ENCODE measurements at places on chromosomes 4 and X.
A peak's percentile ranks its signal among the peaks of the same experiment; 100 is the strongest.

DNA sequence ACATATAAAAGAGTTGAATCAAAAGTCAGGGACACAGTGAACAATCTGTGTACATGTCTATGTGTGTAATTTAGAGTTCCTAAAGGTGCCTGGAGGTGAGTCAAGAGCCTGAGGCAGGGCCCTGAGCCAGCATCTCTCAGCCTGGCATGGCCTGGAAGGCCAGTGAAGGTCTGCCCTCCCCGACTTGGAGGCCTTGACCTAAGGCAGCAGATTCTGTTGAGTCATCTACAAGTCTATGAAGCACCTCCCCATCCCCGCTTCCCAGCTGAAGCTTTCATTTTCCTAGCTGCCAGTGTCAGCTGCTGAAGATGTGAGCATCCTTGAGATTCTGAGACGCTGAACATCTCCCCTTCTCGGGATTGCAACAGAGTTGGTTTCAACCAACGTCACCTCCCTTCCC lies 583.9 kb downstream of the BCOR start:
- no peak for DNase-seq

GRCh38 chr4:156999175-156999517 lies 27.5 kb upstream of the PDGFC start:
- DNase-seq = peak; percentile 74

GRCh38 chrX:109294097-109294814 lies 187.6 kb downstream of the GUCY2F start:
- no peak for DNase-seq

- no peak for DNase-seq
Measured at GRCh38 chr4:178612733-178613132, 1170.5 kb upstream of the AGA start.

DNA sequence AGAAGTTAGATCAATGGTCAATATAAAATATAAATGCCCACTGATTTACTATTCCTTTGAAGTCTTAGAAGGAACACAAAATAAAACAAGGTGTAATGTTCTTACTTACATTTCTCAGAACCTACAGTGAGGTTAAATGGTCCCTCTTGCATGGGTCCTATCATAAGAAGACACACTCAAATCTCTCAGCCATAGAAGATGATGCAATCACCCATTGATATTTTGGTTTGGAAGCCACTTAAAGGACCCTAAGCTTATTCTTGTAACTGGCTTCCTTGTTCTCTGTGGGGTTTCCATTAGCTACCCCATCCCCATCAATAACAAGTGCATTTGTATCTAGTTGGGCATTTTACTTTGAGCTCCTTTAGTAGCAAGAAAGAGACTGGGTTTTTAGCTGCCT lies 15.1 kb downstream of the REELD1 start:
- no peak for DNase-seq

- DNase-seq = peak; percentile 5
Measured at GRCh38 chr4:147362938-147363337, 118.0 kb upstream of the EDNRA start.

DNA sequence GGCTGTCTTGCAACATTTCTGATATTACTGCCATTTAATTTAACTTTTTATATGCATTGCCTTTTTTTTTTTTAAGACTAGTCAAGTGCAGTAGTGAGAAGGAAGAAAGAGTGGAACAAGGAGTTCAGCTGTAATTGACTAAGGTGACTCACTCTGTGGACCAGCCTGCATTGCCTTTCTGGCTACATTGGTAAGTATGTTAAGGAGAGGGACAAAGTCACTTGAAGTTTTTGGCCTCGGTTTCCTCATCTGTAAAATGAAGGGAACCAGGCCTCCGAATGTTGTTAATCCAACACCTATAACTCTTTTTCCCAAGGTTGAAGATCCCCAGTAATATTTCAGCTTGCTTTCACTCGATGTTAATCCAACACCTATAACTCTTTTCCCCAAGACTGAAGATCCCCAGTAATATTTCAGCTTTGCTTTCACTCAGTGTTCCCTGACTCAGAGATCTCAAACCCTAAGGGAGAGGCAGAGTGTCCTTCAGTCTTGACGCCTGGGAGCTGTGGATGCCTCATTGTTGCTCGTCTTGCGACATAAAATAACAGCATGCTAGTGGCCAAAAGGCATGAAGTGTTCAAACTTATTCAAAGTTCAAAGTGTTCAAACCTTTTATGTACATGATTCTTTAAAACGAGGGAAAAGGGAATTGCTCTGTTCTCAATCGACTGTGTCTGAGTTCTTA lies 102.0 kb downstream of the SORBS2 start:
- peak; percentile 35 for DNase-seq

DNA sequence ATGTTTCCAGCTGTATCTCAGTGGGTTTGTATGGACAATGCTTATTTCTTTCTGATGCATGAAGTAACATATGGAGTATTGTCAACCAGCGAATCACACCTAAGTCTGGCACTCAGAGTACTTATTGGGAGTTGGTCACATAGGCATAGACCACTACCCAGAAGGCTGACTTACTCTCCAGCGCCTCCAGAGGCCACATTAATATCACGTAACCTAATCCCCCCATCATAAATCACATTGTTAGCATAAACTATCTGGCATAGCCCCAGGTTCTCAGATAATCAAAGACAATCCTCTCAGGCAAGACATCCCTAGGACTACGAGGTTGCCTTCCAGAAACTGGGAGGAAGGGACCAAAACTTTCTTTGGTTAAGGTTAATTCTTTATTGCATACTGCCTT lies 560.5 kb upstream of the PABPC4L start:
- DNase-seq = no peak

DNA sequence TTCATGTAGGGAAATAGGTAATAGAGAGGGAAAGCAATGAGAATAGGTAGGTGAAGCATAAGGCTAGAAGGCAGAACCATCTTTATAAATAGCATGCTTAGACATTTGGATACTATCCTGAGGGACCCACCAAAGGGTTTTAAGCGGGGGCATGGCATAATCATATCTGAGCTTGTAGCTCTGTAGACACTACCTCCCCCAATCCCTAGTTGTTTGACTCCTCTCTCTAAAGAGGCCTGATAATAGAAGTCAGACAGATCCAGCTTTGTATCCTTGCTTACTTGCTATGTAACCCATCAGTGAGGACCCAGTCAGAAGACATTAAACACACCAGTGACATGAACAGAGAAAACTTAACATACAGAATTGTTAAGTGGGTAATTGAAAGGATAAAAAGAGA lies 58.7 kb downstream of the SCFD2 start:
- DNase-seq = no peak

DNA sequence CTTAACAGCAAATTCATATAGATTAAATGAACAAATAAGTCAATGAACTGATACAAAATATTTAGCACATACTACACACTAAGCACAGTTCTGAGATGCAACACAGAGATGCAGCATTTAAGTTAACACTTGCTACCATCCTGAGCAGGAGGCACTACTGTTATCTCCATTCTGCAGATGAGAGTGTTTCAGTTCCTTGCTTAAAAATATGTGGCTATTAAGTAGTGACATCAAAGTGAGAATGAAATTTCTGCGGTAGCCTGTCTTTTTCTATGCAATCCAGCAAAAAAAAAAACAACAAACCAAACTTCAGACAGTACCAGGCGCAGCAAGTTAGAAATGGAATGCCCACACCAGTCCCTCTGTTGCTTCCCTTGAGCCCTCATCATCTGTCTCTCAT lies 90.8 kb downstream of the SHISA3 start:
- DNase-seq = no peak

DNA sequence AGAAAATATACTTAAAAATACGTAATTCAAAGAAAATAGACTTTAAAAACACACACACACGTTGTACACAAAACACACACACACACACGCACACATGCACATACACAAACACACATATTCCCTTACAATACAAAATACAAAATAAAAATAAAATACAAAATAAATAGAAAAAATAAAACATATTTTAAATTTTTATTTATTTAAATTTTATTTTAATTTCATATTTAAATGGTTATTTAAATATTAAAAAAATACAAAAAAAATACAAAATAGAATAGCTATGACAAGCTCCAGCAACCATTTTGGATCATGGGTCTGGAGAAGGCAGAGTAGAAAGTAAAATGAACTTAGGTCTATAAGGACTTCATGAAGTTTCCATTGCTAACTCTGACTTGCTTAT lies 34.2 kb upstream of the PDGFC start:
- DNase-seq = no peak

DNA sequence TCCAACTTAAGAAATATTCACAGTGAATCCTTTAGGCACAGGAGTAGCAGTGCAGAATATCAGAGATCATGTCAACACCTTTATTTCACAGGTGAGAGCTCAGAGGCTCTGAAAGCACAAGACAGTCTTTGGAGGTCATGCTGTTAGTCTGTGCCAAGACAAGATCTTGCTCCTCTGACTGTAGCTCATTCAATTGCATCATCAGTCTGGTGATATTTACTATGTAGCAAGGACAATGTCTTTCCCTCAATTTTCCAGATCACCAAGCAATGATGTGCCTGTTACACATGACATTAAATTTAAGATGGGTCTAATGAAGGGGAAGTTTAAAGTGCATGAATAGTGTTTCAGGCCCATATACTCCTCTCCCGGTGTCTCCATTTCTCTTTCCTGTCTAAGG lies 277.5 kb downstream of the IL15 start:
- DNase-seq = peak; percentile 12

- no peak for DNase-seq
Measured at GRCh38 chr4:153276971-153277370, 67.5 kb upstream of the MND1 start.

GRCh38 chrX:8743126-8743732 lies 11.3 kb upstream of the ANOS1 start:
- DNase-seq = peak; percentile 48

DNA sequence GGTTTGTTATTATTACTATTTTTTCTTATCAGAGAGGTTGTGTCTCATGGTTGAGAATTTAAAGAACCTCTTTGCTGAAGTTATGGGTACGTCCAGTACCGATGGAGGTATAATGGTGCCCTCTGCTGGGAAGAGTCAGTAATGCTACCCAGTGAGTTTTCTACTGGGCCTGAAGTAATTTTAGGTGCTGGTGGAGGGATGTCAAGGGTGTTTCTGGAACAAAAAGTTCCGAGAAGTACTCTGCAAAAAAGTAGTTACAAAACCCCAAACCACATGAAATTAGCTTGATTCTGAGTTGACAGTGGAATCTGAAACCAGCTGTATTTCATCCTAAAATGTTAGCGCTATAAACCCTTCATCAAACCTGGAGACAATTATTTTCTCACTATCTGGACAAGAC lies 102.5 kb upstream of the MID1 start:
- DNase-seq = peak; percentile 52
